ENCODE measurements at places on chromosomes 2 and 18.
A peak's percentile ranks its signal among the peaks of the same experiment; 100 is the strongest.

GRCh38 chr18:13440277-13441248 is 222.0 kb downstream of the LDLRAD4 start:
- no peak for DNase-seq

DNA sequence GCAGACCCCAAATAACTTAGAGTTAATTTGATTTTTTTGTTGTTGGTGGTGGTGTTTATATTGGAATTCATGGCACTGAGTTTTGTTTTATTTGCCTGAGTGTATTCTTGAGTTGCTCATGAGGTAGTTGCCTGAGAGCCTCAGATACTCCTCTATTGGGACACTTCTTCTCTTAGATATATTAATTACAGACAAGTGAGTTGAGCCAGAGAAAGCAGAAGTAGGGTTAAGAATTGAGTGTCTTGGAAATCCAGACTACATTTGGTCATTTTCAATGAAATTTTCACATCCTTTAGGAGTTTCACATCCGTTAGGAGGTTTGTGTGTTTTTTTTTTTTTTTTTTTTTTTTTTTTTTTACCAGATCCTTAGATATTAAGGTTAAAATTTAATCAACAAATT is 29.0 kb downstream of the FMNL2 start:
- no peak for DNase-seq

DNA sequence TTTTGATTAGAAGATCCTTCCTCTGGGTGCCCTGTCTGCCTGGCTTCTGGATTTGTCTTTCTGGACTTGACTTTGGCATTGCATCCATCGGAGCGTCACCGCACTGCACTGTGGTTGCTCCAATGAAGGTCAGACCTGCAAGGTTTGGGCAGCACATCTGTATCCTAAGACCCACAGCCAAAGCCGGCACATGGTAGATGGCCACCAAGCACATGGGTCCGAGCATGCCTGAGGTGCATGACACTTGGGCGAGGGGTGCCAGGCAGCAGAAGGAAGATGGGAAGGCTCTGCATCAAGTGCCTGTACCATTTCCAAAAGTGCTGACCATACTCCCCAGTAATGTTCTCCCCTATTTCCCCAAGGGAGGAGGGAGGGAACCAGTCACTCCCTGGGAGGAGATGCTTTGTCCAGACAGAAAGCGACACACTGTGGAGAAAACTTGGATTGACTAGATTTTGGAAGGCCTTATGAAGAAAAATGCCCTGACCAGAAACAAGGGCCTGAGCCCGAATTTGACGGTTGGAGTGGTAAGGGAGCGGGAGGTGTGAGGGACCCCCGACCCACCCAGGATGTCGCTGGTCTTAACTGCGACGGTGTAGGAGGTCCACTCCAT is 149.9 kb downstream of the LOXHD1 start:
- no peak for DNase-seq

DNA sequence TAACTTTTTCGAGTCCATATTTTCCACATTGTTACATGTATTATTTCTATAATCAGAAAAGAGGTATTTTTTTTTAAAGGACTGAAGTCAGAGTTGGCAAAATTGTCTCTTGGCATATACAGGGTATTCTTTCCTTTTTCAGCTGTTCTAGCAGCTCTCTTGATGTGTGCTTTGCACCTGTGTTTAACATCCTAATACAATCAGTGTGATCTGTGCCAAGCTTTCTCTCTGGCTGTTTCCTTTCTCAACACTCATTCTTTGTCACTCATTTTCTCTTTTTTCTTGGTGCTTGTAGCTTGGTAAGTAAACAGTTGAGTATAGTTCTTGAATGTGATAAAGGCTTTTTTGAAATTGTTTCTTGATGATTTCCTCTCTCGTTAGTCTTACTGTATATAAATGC is 9.2 kb downstream of the RNMT start:
- no peak for DNase-seq

- DNase-seq, result no peak
These were observed 69.5 kb downstream of the GPD2 start for GRCh38 chr2:156505696-156506095.

DNA sequence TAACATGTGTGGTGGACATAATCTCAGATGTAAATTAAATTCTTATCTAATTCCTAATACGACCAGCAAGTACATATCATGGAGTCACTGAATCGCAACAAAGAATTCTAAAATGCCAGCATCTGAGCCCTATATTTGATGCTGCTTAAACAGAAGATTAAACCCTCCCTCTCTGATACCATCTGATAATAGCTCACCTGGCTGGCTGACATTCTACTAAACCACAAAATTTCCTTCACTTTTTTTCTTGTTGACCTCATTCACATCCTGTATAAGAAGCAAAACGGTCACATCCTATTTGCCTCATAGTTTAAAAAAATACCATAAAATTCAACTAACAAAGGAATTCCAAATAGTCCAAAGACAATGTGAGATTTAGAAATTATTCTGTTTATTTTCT is 371.6 kb upstream of the SLC8A1 start:
- DNase-seq, result no peak

DNA sequence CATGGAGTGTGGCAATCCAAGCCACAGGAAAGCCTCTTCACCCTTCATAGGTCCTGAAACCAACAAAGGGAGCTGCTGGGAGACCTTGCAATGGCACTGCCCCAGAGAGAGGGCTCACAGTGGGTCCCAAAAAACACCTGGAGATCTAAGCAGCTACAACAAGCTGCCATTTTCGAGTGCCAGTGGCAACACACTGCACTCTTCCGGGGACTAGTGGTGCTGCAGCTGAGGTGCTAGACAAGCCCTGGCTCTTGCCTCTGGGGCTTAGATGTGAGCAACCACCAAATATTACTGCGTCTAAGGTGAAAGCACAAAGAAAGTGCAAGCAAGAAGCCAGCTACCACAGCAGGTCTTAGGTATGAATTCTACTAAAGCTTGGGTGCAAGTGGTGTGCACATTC is 192.9 kb downstream of the NOL4 start:
- DNase-seq, result no peak

DNA sequence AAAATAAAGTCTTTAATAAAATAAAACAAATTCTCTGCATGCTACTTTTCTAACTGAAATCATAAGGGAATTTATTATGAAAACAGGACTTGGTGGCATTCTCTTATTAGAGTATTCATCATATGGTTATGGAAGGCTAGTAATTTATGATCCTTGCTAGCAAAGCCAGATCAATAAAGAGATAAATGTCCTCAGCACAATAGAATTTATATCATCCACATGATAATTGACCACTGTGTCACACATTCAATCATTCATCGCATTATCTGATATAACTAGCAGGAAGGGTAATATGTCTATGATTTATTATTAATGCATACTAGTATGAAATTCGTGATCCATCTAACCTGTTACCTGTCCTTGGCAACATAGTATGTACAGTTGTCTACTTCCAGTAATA is 175.8 kb downstream of the MYO3B start:
- DNase-seq, result no peak

DNA sequence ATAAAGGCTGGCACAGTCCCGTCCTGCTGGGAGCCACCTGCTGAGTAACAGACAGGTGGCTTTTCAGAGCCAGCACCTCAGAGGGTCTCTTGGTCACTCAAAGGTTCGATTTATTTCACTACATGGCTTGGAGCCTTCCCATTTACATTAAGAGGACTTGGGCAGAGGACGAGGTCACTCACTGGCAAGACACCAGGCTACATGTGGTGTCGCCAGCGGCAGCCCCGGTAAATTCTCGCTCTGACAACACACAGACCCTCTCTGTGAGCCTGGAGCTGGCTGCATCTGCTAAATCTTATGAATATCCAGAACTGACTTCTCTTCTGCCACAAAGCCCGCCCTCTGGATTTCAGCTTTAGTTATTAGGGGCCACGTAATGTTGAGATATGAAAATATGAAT is 254.7 kb downstream of the VAPA start:
- DNase-seq, result no peak

DNA sequence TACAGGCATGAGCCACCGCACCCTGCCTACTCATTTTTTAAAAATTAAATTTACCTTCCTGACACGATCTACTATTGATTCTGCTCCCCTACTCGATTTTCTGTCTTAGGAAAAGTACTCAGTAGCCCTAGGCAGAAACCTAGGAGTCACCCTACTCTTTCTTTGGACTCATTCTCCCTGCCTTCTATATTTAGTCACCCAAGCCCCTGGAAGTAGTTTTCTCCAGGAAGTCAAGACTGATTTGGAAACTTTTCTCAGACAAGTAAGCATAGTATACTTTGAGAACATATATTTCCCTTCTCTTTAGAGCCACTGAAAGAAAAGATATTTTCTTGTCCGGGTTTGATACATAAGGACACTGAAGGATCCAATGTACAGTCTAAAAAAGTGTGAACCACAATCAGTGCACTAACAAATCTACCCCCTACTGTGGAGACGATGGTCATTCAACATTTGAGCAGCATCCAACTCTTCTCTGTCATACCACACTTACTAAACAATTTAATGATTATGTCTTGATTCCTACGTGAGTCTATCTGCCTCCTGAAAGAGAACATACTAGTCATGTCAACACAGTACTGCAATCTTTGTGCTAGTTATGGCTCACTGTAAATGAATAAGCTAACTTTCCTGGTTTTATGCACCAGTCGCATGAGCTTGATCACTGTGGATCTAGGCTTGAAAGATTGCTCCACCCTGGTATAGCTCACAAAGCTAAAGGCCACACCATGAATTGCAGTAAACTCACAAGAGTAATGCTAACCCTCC is 19.8 kb downstream of the YWHAQ start:
- DNase-seq, result no peak

GRCh38 chr18:3872641-3873040 is 422.7 kb downstream of the TGIF1 start:
- DNase-seq, result no peak

DNA sequence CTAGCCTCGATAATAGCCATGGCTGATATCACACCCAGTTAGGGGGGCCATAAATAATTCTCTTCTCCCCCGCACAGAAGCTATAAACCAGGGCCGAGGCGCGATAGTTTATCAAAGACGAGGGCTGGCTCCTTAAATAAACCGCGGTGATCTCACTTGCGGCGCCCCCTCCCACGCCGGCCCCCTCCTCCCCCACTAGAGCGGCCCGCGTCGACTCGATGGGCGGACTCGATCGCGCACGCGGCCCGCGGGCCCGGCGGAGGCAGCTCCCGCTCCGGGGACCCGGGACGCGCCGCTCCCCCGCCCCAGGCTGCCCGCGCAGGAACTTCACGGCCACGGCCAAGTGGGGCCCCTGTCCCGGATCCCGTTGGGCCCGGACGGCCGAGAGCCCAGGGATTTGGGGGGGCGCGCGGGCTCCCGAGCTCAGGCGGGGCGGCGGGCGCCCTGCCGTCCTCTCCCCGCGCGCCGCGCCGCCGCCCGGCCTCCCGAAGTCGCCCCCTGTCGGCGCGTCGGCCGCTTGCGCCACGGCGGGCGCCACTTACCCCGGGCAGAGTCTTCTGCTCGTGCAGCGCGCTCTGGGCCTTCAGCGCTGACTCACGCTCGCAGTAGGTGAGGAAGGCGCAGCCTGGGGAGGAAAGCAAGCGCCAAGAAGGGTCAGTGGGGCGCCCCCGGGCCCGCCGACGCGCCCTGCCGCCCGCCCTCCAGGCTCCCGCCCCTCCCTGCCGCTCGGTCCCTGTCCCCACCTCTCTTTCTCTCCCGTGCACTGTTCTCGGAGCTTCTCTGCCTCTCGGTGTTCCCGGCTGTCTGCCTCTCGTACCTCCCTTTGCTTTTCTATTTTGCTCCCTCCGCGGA is 80.4 kb downstream of the CELF4 start:
- DNase-seq, result no peak

GRCh38 chr2:105143467-105144151 is 97.9 kb upstream of the GPR45 start:
- peak; percentile 42 for DNase-seq

GRCh38 chr18:23068570-23069310 is 66.5 kb upstream of the CABLES1 start:
- DNase-seq, result no peak

DNA sequence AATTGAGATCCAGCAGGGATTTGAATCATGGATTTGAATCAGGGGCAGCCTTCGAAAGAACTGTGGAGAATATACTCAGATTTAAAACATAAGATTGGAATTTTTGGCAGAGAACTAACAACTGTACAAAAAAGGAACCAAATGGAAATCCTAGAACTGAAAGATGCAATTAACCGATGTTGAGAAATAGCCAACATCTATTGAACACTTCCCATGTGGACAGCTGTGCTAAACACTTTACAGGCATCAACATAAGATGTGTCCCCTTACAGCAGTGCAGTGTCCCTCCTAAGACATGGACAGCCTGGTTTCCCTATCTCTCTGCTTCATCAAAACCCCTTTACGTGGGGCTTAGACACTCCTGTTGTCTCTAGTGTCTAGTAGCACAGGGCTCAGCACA is 3.7 kb upstream of the IL1RN start:
- no peak for DNase-seq

GRCh38 chr18:48333563-48333962 is 75.6 kb downstream of the ZBTB7C start:
- DNase-seq, result no peak

DNA sequence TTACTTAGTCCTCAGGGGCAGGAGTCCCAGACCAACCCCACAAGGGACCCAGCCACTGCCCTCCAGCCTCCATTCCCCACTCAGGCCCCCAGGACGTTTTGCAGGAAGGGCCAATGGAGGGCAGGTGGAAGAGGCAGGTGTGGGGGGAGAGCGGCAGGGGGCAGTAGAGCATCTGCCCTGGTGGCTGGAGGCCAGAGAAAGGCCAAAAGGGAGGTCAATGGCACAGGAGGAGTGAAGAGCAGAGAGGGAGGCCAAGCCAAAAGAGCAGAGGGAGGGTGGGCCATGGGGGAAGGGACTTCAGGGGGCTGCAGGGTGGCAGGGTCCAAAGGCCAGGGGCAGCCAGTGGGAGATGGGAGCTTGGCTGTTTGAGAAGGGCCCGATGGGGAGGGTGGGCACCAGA is 17.3 kb upstream of the GPR55 start:
- DNase-seq, result no peak

DNA sequence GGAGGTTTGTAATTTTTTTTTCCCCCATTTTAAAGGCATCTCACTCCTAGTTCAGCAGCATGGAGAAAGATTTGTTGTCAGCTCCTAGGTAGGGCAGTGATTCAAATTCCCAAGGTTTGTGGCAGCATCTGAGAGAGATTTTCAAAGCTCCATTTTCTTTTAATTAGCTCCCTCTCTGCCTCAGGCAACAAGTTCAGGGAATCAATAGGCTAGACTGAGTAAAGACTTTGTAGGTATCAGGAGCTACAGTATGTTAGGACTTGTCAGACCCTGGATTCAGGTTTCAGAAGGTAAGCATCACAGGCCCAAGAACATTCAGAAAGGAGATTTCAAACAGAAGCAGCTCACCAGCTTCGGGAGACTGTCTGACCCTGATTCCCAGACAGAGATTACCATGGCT is 273.3 kb upstream of the ERBB4 start:
- DNase-seq, result no peak

Data from CD4-positive, alpha-beta T cell treated with Interleukin-17A for 4 hours (primary cell).